ENCODE measurements at places on chromosomes 13 and 19.

DNA sequence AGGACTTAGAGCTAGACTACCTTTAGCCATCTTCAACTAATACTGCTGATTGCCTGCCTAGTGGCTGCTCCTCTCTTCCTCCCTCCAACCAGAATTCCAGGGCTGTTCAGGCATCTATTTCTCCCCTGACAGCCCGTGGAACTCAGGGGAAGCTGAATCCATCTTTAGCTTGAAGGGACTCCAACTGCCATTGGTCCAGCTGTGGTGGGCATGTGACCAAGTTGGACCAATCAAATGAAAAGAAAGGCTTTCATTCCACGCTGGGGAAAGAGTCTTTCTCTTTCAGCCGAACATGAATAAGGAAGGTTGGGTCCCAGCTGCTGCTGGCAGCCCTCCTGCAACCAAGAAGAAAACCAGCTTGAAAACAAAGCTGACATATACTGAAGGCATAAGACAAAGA is 168.5 kb upstream of the OBI1 start:
- no peak for DNase-seq

- no peak for DNase-seq
Observed at GRCh38 chr13:43354153-43354945, 331.0 kb downstream of the DNAJC15 start.

- DNase-seq, result no peak
Observed at GRCh38 chr13:112916296-112916695, 52.7 kb upstream of the MCF2L start.

- no peak for DNase-seq
Observed at GRCh38 chr19:50480281-50481111, 3.8 kb upstream of the GARIN5A start.

- no peak for DNase-seq
Observed at GRCh38 chr19:37077501-37077933, 716 bp upstream of the ZNF420 start.

DNA sequence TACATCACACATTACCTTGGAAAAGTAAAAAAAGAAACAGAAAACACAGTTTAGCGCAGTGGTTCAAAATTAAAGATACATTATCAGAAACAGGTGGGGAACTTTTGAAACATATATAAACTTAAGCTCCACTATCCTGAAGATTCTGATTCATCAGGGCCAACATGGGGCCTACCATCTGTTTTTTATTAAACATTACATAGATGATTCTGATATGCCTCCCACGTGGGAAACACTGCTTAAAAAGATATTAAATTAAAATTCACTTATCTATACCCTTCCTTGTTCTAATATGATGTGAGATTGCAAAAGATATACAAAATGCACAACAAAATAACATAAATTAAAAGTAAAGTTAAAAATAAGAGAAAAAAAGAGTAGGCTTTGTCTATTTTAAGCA is 125.0 kb downstream of the VWA8 start:
- no peak for DNase-seq

GRCh38 chr19:51031220-51031879 is 3.5 kb downstream of the KLK12 start:
- no peak for DNase-seq

- no peak for DNase-seq
Observed at GRCh38 chr13:27909378-27909777, 10.4 kb upstream of the PDX1 start.

DNA sequence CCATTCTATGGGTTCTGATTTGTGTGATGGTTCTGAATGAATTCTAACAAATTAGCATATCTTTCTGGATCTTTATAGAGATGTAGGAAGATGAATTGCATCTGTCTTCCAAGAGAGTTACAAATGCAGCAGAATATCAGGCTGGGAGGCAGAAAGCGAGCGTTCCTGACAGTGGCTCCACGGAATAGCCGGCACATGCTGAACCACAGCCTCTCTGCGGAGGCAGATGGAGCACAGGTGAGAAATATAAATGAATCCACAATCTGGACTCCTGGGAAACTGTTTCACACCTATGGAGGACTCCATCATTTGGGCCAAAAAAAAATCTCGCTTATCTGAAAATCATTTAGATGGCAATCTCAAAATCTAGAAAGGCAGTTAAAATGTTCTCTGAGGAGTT is 34.5 kb upstream of the WASF3 start:
- no peak for DNase-seq

DNA sequence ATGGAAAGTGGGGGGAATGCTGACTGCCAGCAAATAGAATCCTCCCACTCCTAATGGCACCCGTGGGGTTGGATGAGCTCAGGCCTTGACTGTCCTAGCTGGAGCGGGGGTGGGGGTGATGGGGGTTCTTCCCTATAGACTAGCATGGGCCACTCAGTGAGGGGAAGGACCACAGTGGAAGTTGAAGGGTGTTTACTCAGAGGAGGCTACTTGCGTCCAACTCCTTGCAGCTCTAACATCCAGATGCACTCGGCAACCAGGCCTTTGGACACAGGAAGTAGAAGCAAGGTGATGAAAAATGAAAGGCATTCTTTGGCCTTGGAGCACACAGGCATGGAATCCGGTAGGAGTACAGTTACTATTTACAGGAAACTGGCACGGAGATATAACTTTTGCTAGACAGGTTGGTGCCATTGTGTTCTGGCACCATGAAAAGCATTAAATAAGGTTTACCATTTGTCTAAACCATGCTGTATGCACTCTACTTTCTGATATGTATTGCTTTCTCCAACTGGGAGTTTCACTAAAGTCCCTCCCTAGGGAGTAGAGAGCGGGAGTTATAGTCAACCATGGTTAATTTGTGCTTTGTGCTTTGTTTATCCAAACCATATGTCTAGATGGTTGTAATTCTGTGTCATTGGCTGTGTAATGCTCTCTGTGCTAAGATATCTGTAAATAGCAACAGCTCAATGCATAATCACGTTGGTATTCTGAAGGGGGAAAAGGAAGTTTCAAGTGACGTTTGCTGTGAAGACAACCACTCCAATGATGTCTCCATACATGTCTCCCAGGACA is 125.3 kb downstream of the TSHZ3 start:
- DNase-seq, result no peak

- DNase-seq, result peak; percentile 57
Observed at GRCh38 chr19:38669552-38669951, 22.1 kb downstream of the ACTN4 start.

DNA sequence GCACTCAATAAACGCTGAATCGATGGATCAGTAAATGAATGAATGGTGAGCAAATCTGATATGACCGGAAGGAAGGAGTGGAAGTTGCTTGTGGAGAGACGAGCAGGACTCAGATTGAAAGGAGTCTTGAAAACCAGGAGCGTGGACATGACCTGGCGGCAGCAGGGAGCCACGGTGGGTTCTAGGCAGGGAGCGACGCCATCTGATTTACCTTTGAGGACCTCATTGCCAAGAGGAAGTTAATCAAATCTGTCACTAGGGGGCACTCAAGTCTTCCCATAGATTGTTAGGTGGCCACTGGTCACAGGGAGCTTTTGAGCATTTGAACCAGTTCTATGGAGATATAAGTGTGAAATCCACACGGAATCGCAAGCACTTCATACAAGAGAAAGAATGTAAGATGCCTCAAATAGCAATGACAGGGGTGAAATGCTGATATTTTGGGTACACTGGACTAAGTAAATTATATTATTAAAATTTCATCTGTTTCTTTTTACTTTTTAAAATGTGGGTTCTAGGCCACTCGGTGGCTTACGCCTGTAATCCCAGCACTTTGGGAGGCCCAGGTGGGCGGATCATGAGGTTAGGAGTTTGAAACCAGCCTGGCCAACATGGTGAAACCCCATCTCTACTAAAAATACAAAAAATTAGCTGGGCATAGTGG is 9.2 kb upstream of the FBN3 start:
- peak; percentile 58 for DNase-seq

DNA sequence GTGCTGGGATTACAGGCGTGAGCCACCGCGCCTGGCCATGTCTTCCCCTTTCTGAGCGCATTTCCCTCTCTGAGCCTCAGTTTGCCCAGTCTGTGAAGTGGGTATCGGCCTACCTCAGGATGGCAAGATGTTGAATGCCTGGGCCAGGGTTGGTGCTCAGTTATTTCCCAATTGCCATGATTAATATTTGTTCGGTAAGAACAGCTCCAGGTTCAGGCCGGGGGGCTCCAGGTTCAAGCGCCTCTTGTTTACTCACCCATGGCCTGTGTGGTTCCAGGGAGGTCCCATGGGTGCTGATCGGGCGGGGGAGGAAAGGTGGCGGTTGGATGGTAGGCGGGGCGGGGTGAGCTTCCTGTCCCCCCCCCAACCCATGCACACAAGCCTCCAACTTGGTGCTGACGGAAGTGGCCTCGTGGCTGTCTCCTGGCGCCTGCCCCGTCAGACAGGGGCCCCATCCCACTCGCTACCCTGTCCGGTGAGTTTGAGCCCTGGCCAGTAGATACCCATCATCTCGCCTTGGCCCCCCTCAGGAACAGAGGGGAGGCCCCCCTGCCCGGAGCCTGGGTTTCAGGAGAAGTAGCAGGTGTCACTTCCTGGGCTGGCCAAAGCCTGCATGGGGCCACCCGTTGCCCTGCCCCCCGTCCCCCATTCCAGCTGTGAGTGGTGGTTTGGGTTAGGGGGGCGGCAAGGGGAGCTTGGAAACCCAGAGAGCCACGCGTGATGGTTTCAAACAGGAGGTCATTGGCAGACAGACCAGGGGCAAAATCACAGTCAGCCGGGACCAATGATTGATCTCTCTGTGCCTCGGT is at the start of gene FCHO1:
Gene FCHO1, plus strand, starts transcription at position 375 of the 809 bp plus-strand sequence. CDS start 3,688 bp downstream, outside the sequence.
- peak; percentile 92 for DNase-seq

DNA sequence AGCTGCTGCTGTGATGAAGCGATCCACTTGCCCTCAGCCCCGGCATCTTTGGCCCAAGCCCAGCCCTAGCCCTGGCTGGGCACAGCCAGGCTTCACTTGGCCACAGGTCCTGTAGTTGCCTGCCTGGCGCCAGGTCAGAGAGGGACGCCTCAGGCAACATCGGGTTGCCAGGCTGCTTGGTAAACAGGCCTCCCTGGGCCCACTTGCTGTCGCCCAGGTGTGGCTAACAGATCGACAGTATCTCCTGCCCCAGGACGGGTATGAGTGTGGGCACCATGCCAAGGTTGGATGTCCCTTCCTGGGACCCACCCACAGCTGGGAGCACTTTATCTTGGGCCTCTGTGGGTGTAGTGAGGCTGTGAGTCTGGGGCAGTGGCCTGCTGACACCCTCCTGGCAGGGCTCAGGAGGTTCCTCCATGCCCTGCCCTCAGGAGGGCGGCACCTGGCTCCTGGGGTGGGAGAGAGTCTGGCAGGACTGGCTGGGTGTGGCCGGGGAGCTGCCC is 27.8 kb downstream of the CARM1 start:
- DNase-seq, result no peak

- DNase-seq, result no peak
Observed at GRCh38 chr13:100528820-100529219, 59.8 kb downstream of the GGACT start.

- no peak for DNase-seq
Observed at GRCh38 chr19:3945838-3946237, 13.0 kb downstream of the NMRK2 start.

DNA sequence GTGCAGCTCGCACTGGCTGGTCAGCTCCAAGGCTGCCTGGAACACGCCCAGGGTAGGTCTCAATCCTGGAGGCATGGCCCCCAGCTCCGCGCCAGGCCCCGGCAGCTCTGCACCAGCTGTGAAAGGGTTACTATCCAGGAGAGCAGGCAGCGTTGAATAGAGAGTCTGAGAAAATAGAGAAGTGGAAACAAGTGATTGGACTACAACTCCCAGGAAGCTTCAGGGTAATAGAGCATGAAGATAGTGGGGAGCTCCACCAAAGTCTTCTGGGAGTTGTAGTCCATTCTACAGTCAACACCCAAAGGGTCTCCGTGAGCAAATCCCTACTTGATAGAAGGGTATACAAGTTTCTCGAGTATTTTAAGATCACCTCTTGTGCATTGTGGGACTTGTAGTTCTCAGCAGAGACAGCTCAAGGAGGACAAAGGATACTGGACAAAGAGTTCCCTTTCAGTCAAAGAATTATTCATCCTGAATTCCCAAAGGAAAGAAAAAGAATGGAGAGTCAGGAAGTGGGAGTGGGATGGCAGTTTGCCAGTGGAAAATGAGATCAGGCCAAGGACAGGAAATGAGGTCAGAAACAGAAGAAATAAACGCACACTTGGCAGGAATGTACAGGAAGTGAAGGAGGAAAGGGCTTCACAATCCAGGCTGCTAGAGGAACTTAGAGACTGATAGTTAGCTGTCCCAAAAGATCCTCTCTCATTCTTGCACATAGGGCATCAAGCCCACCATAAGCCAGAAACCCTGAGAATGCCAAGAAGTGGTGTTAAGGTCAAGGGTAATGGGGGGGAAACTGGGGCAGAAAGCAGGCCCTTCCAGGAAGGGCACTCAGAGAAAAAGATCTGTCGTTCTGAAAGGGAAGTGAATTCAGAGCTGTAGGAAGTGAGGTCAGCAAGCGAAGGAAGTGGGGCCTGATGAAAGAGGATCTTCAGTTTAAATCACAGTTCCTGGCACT is 5.5 kb upstream of the MAMSTR start:
- DNase-seq, result peak; percentile 29

DNA sequence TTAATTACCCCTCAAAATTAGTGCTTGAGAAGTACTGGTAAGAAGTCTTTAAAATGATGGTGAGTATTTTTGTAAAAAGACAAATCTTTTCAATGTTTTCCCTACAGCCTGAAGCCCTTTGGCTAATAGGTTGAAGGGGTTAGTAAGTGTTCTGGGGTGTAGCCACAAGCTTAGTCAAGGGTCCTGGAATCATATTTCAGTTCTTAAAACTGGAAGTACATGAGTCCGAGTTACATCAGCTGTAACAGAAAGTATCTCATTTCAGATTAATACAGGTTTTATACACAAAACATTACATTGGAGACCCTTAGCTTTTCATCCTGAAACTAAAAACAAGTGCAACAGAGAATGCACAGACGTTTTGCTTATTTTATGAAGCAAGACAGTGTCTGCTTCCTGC is 52.7 kb upstream of the TEX29 start:
- DNase-seq, result no peak

DNA sequence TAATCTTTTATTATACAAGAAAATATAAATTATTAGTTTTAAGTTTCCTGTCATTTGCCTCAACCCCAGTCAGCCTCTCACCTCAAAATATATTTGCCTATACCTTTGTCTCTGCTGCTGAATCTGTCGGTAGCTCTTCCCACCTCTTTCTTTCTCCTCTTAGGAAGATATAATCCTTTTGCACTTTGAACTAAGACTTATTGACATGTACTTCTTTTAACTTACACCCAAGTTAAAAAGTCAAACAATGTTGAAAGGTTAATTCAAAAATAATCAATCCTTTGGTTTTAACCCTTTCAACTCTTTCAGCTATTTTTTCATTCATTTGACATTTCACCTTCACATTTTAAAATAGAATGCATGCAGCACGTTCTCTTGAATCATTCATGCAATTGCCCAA is 9.0 kb upstream of the KL start:
- no peak for DNase-seq

Data from CD4-positive, alpha-beta T cell treated with Interleukin-6 for 4 hours (primary cell).